ENCODE measurements at places on chromosomes 1 and 21. TPM values are rescaled to one million over a fixed set of nuclear protein-coding genes. Genes with fewer than 3 reads are reported as not detected.

Gene DCDC2B
- total RNA-seq: not detected

Gene PRKCZ
- total RNA-seq: 40.1 TPM

Gene SLFNL1
- not detected for total RNA-seq

Gene AMY1A
- not detected for total RNA-seq

Gene HYI
- 100.0 TPM for total RNA-seq

Gene LIPI
- not detected for total RNA-seq

Gene DNALI1
- not detected for total RNA-seq

Gene RNU11
- total RNA-seq: not detected

Gene SELE
- not detected for total RNA-seq

Gene PYHIN1
- total RNA-seq: not detected

Gene OR2T2
- not detected for total RNA-seq

Gene USH2A
- total RNA-seq: 0.03 TPM

Gene AZIN2
- 10.0 TPM for total RNA-seq

Gene NIBAN1
- 76.5 TPM for total RNA-seq

Gene HSPA6
- total RNA-seq: 2.6 TPM

Gene CLK2
- total RNA-seq: 49.0 TPM

Gene TFF1
- not detected for total RNA-seq

Gene TAL1
- 0.05 TPM for total RNA-seq

Gene PFKL
- 92.7 TPM for total RNA-seq

Gene OR6Y1
- not detected for total RNA-seq

Gene MTMR11
- 4.0 TPM for total RNA-seq

Gene PIK3R3
- total RNA-seq: 4.4 TPM

Gene SLC44A5
- total RNA-seq: 1.4 TPM

Gene ZZZ3
- 109 TPM for total RNA-seq

Gene S100A16
- total RNA-seq: 436 TPM

Gene FMO2
- total RNA-seq: not detected

Gene PCAT6
- total RNA-seq: not detected

Gene OR2T10
- total RNA-seq: not detected

Gene NCMAP
- not detected for total RNA-seq

Gene S100A14
- total RNA-seq: 1.8 TPM

Gene PTGS2
- 0.60 TPM for total RNA-seq

Gene LAD1
- total RNA-seq: 6.4 TPM

Gene GREM2
- total RNA-seq: not detected

Gene ZSWIM5
- 0.11 TPM for total RNA-seq

Gene RBM11
- 0.68 TPM for total RNA-seq

Gene CD55
- 103 TPM for total RNA-seq

Gene ZFP69
- 7.2 TPM for total RNA-seq

Gene SLC35E2B
- total RNA-seq: 19.3 TPM

Gene FMO1
- not detected for total RNA-seq

Gene BACE2
- total RNA-seq: 64.2 TPM

Gene LY9
- total RNA-seq: not detected

Gene AMIGO1
- total RNA-seq: 3.0 TPM

Gene TP73
- 7.4 TPM for total RNA-seq

Gene OR6K3
- not detected for total RNA-seq

Gene ANGPTL7
- not detected for total RNA-seq

Gene RAD54L
- 16.8 TPM for total RNA-seq

Gene CLIC6
- not detected for total RNA-seq

Gene PAX7
- not detected for total RNA-seq

Gene ACKR1
- not detected for total RNA-seq

Gene CCDC27
- total RNA-seq: not detected

Gene KCNJ9
- not detected for total RNA-seq

Gene BGLAP
- total RNA-seq: 5.1 TPM

Gene ATP5PB
- total RNA-seq: 417 TPM

Gene AGMAT
- total RNA-seq: not detected

Gene SPTA1
- total RNA-seq: not detected

Gene FNBP1L
- 11.2 TPM for total RNA-seq
